Cortex of kidney (tissue), 1 donor: ENCODE measurements at places on chromosomes 3 and 15.

DNA sequence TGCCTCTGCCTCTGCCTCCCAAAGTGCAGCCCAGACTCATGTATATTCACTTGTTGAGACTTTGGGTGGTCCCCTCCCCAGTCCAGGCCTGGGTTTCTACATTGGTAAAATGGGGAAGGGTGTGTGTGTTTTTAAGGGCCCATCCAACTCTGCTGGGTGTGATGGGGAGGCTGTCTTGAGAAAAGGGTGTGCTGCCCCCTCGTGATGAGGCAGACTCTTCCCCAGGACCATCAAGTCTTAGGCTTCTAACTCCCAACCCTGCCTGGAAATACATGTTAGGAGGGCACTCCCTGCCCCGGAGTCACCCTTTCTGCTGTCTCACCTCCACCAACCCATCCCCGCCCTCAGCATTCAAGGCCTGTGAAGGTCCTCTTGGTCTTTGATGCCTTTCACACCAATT lies 4.4 kb upstream of the PTPN23 start:
- DNase-seq = no peak

- DNase-seq = no peak
These were observed 11.2 kb upstream of the DCAF1 start for GRCh38 chr3:51510996-51511395.

DNA sequence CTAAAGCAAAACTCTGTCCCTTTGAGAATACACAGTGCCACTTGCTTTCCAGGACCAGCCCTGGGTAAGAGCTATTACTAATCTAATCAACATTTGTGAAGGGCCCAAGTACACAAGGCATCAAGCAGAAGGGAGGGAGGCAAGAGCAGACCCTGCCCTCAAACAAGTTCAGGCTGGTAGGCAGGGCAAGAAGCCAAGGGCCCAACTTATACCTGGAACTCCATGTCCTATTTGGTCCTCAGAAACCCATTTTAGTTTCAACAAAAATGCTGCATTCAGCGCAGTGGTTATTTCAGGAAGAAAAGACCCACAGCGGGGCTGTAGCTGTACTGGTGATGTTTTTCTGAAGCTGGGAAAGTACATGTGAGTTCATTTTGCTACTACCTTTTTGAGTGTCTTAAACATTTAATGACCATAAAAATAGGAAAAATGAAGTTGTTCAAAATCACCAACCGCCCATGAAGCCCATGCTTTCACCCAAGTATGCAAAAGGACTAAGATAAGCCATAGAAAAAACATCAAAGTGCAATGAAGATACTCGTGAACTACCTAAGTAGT lies 2.8 kb downstream of the RPS17 start:
- DNase-seq = no peak

DNA sequence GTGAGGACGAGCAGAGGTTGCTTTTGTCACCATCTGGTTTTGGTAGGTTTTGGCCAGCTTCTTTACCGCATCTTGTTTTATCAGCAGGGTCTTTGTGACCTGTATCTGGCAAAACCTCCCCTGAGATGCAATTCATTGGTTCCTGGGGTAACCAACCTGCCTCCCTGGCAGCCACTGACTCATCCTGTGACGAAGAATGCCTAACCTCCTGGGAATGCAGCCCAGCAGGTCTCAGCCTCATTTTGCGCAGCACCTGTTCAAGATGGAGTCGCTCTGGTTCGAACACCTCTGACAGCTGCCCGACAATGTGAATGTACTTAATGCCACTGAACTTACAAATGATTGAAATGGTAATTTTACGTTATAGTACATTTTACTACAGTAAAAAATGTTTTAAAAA lies 6.8 kb upstream of the ADAMTS17 start:
- no peak for DNase-seq

GRCh38 chr15:56176996-56177395 lies 66.7 kb downstream of the RFX7 start:
- no peak for DNase-seq
